ENCODE measurements at places on chromosomes 7 and 10. TPM values are rescaled to one million over a fixed set of nuclear protein-coding genes. Genes with fewer than 3 reads are reported as not detected.

Gene HABP2
- total RNA-seq = not detected

- DNase-seq = no peak
Measured at GRCh38 chr7:105307163-105307672, 81.5 kb downstream of the SRPK2 start.

DNA sequence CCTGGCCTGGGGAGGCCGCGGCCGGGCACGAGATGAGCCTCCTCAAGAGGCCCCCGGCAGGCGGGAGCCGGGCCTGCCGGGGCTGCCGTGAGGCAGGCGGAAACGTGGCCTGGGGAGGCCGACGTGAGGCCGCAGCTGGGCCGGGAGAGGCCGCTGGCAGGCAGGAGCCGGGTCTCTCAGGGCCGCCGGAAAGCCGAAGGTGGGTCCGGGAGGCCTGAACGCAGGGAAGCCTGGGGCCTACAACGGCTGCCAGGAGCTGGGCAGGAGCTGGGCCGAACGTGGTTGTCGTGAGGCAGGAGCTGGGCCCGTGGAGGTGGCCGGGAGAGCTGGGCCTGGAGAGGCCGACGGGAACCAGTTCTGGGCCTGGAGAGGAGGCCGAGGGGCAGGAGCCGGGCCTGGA is 171.9 kb downstream of the TPST1 start:
- DNase-seq = no peak

Gene MBL2
- total RNA-seq = not detected

GRCh38 chr7:150756858-150757257 is 19.6 kb downstream of the GIMAP5 start:
- no peak for DNase-seq

Gene XRCC2
- 1.0 TPM for total RNA-seq

- peak; percentile 29 for DNase-seq
Measured at GRCh38 chr7:118288098-118288497, 63.6 kb downstream of the ANKRD7 start.

DNA sequence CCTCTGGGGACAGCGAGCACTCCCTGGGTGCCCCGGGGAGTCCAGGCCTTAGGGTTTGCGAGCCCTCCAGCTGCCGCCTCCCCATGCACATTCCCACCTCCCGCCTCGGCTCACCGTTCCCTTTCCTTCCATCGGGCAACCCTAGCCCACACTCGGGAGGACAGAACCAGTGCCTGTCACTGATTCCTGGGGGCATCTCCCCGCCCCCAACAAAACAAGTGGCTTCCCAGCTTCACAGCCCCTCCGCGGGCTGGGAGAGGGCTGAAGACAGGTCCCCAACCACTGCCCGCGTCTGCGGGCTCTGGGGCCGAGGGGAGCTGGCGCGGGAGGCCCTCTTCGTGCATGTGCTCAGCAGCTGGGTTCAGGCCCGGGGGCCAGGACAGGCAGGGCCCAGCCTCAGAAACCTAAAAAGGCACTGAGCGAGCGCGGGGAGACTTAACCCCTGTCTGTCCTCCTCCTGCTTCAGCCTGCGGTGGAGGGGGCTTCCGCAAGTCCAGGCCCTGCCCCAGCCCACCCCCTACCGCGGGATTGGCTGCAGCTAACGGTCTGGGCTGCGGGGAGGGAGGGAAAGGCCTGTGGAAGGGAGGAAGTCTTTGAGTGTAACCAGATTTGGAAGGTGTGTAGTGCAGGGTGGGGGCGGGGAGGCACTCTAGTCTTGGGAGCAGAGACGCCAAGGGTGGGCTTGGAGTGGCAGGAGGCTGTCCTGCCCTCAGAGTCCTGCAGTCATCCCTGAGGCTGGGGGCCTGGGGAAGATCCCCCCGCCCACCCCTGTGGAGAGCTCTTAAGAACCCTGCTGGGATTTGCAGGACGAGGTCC is 1.2 kb downstream of the FLNC start:
- DNase-seq = no peak

DNA sequence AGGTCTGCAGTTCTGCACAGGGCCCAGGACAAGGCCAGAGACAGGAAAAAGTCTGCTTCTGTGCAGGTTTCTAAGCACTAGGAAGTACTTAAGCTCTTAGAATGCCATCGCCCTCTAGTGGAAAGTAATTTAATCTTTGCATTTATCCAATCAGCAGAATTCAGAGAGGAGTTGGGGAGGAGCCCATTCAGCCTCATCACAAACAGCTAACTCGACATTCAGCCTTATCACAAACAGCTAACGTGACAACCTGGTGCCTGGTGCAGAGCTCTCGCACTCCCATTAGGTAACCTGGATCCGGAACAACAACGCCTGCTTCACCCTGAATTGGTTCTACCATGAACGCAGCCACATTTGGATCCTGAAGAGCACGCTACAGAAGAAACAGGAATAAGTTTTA is 15.2 kb downstream of the OAT start:
- peak; percentile 83 for DNase-seq

DNA sequence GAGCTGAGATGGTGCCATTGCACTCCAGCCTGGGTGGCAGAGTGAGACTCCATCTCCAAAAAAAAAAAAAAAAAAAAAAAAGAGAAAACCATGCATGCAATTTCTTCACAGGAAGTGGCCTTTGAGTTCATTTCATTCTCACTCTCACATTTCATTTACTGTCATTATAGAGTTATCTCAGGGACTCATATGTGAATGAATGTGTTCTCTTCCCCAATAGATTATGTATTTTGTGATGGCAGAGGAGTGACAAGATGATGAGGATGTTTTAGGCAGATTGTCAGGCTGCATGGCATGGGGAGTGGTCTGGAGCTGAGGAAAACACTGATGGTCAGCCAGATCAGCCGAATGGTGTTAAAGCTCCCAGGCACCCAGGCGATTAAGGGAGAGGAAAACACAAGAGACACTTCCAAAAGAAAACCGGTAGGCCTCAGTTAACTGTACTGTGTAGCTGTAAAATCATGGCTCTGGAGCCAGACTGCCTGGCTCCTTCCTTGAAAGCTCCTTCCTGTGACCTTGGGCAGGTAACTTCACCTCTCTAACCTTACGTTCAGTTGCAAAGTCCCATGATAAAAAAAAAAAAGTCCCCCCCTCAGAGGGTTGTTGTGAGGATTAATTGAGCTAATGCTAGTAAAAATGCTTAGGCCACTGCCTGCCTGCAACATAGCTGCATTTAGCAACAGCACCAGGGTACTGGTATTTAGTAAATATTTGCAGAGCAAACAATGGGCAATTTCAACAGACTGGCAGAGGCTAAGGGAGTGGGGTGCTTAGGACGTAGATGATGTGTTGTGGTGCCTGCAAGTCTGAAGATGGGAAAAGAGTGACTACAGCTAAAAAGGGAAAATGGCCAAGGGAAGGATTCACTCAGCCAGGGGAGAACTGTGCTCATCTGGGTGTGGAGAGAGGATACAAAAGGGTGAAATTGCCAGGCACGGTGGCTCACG is 6.9 kb downstream of the FRAT2 start:
- DNase-seq = no peak

Gene TAF6
- total RNA-seq = 47.9 TPM

Gene AKR1C2
- total RNA-seq = not detected

Measured in natural killer cell (primary cell).